Ovary (tissue), 10 donors: ENCODE measurements at places on chromosomes 1 and 21. TPM values are rescaled to one million over a fixed set of nuclear protein-coding genes. Genes with fewer than 3 reads are reported as not detected.

The CDCA8 gene
- polyA plus RNA-seq = 0.84 TPM

DNA sequence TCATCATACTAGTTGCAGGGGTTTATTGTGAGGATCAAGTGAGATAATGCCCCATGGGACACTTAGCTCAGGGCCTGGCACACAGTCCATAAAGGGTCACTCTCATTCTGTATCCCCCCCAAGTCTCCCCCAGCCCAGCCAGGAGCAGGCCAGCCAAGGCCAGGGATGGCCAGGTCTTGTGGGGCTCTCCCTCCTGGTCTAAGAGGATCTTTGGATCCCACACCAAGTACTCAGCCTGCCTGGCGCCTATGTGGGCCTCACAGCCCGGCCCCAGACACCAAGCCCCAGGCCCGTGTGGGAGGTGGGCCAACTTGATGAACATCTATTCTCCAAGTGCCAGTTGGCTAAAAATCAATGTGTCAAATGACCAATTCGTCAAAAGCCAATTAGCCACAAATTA is 117.8 kb downstream of the GLIS1 start:
- H3K36me3 ChIP-seq = no peaks in the 10 kb centered on the region
- no peaks in the 10 kb centered on the region for H3K27me3 ChIP-seq
- DNase-seq = no peak
- H3K4me1 ChIP-seq = no peaks in the 10 kb centered on the region

The LCE1D gene
- polyA plus RNA-seq = not detected

The F13B gene
- not detected for polyA plus RNA-seq

DNA sequence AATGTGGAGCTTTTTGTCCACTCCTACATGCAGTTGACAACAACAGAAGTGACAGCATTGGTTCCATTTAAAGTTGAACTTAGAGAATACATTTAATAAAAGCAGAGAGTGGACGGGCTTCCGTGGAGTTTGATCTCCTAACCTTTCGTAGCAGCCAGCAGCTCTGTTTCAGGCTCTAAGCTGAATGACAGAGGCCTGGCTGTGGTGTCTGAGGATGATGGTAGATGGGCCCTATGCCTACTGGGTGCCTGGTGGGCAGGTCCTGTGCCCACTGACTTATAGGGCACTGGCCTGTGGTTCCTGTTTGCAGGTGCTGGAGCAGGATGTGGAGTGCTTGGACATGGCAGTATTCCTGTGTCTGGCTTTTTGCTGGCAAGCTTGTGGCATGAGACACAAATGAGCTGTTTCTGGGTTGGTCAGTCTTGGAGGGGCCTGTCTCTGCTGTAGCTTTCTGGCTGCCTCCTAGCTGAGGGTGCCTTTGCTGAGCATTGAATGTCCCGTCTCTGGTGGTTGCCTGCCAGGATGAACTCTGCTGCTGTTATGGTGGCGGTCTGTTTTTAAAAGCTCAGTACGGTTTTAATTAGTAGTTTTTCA is 54.6 kb downstream of the PRDM2 start:
- peaks cover 16% of the 10 kb centered on the region for H3K4me1 ChIP-seq
- H3K36me3 ChIP-seq = no peaks in the 10 kb centered on the region
- no peak for DNase-seq

The PPM1J gene
- polyA plus RNA-seq = 1.3 TPM

The SRM gene
- 52.5 TPM for polyA plus RNA-seq

The SH2D2A gene
- 0.65 TPM for polyA plus RNA-seq

GRCh38 chr1:116972674-116973030 is 28.9 kb upstream of the CD101 start:
- no peaks in the 10 kb centered on the region for H3K27me3 ChIP-seq
- H3K27ac ChIP-seq = no peak overlapping the region
- H3K36me3 ChIP-seq = no peaks in the 10 kb centered on the region
- no peak overlapping the region for H3K4me3 ChIP-seq
- no peaks in the 10 kb centered on the region for H3K4me1 ChIP-seq
- no peak for DNase-seq

DNA sequence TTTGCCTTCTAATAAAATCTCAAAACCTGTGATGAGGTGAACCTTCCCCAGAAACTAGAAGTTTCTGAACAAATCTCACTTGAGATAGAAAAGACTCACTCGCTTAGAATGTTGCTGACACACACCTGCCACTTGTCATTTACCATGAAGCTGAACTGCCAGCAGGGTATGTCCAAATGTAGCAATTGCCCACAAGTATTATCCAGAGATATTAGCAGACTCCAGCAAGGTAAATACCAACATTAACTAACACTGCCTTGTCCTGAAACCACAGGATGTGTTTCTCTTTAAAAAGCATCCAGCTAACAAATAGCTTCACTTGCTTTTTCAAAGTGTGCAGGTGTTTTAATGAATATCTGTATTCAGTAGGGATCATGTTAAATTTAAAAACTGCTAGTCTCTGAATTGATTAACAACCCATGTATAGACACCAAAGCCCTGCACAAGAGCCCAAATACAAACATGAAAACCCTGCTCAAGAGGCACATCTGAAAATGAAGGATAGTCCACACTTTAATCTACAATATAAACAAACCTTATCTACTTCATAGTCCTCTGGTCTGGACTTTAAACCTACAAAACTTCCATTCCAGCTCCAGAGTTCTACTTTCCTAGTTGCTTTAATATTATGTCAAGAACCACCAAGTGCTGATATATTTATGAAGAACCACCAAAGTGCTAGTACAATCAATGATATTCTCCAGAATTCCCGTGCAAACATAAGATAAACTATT is 19.3 kb downstream of the KRTAP8-1 start:
- no peaks in the 10 kb centered on the region for H3K27me3 ChIP-seq
- DNase-seq = no peak
- no peak overlapping the region for H3K27ac ChIP-seq
- no peaks in the 10 kb centered on the region for H3K36me3 ChIP-seq
- H3K4me3 ChIP-seq = no peak overlapping the region

- no peaks in the 10 kb centered on the region for H3K27me3 ChIP-seq
- H3K4me3 ChIP-seq = no peak overlapping the region
- H3K27ac ChIP-seq = no peak overlapping the region
- no peaks in the 10 kb centered on the region for H3K4me1 ChIP-seq
Observed at GRCh38 chr1:196637606-196638005, 14.2 kb upstream of the CFH start.

The SUSD4 gene
- polyA plus RNA-seq = 70.1 TPM

DNA sequence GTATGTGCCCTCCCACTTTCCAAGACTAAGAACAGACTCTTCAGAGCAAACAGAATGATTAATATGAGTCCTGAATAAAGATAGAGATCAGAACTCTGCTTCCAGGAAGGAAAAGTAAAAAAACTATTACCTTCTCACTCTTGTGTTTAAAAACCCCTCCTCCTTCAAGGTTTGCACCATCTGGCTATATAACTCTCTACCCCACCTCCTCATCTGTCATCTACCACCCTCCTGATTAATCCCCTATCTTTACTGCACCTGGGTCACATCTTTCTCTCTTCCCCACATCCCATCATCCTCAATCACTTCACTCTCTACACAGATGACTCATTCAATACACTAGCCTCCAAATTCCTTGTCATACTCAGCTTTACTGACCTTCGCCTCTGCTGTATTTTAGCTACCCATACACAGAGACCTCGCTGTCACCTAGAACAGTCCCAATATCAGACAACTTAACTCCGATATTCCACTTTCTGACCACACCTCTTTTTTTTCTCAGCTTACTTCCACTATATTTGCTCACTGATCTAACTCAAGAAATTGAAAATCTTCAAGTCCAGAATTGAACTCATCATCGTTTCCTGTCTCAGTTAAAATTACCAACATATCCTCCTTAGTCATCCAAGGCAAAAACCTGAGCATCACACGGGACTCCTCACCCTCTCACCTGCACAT is 3.7 kb downstream of the SCMH1 start:
- DNase-seq = no peak
- no peaks in the 10 kb centered on the region for H3K36me3 ChIP-seq
- H3K4me1 ChIP-seq = peaks cover 5% of the 10 kb centered on the region
- H3K4me3 ChIP-seq = no peak overlapping the region
- no peaks in the 10 kb centered on the region for H3K27me3 ChIP-seq
